Fibroblast of lung (primary cell): ENCODE measurements at places on chromosomes 12 and 14. TPM values are rescaled to one million over a fixed set of nuclear protein-coding genes. Genes with fewer than 3 reads are reported as not detected.

Gene A2ML1
- not detected in 2 replicates for total RNA-seq

Gene HOXC9
- total RNA-seq: 0.26 TPM in 1 of 2 replicates, not detected in the other

Gene JPH4
- total RNA-seq: not detected in 2 replicates

GRCh38 chr12:19461999-19462398, 22.7 kb downstream of the AEBP2 start:
- no peak for DNase-seq
- H3K4me3 ChIP-seq: no peak overlapping the region
- H3K27ac ChIP-seq: no peak overlapping the region
- H3K27me3 ChIP-seq: no peaks in the 10 kb centered on the region
- H3K36me3 ChIP-seq: no peaks in the 10 kb centered on the region

- peaks cover 3% of the 10 kb centered on the region for H3K36me3 ChIP-seq
- H3K4me3 ChIP-seq: no peak overlapping the region
- H3K27ac ChIP-seq: no peak overlapping the region
- peak; percentile 65 for DNase-seq
- H3K27me3 ChIP-seq: no peaks in the 10 kb centered on the region
These were observed 20.9 kb downstream of the PUS7L start for GRCh38 chr12:43737646-43738045.

GRCh38 chr14:92960706-92961566, 38.0 kb downstream of the CHGA start:
- no peak overlapping the region for H3K4me3 ChIP-seq
- no peaks in the 10 kb centered on the region for H3K36me3 ChIP-seq
- peaks cover 5% of the 10 kb centered on the region for H3K4me1 ChIP-seq

- DNase-seq: no peak
- H3K36me3 ChIP-seq: no peaks in the 10 kb centered on the region
- H3K4me3 ChIP-seq: no peak overlapping the region
These were observed 238.1 kb downstream of the APAF1 start for GRCh38 chr12:98883231-98883630.

DNA sequence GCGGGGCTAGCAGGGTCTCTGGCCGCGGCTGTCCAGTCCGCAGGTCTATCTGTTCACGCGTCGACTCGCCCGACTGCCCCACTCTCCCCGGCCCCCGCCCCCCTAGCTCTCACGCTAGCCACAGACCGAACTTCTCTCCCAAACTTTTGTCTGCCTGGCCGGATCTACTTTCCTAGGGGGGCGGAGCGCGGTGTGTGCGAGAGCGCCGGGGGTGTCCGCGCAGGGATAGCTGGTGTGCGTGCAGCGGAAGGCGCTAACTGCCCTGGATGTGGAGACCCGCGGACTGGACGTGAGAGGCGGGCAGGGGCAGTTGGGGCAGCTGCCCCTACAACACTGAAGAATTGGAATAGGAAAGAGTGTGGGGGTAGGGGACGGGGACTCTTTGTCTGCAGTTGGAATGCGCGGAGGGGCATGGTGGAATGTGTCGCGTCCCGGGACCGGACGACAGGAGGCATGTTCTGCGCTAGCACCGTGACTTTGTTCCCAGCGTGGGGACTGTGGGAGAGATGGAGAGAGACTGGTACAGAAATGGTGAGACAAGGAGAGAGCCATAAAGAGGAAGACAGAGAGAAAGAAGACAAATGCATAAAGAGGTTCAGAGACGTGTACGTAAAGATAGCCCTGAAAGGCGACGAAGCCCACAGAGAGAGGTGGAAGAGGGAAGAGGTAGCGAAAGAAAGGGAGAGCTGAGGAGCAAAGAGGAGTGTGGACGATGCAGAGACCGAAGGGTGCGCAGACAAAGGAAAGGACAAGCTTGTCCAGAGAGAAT, at the start of gene AJUBA:
Gene AJUBA (minus strand): TSS at position 75 of the 769 bp plus-strand sequence. CDS start 285 bp downstream, outside the sequence.
- H3K36me3 ChIP-seq: peaks cover 2% of the 10 kb centered on the region
- H3K27ac ChIP-seq: peak within 1 kb of the TSS; percentile 85
- H3K27me3 ChIP-seq: no peaks in the 10 kb centered on the region
- peak within 1 kb of the TSS; percentile 74 for H3K4me3 ChIP-seq
- DNase-seq: peak; percentile 92

- H3K4me1 ChIP-seq: peaks cover 3% of the 10 kb centered on the region
- no peak overlapping the region for H3K4me3 ChIP-seq
- no peak for DNase-seq
These were observed 20.1 kb downstream of the RACGAP1 start for GRCh38 chr12:50005175-50005574.
